ENCODE measurements at places on chromosomes 6 and 20. TPM values are rescaled to one million over a fixed set of nuclear protein-coding genes. Genes with fewer than 3 reads are reported as not detected.

DNA sequence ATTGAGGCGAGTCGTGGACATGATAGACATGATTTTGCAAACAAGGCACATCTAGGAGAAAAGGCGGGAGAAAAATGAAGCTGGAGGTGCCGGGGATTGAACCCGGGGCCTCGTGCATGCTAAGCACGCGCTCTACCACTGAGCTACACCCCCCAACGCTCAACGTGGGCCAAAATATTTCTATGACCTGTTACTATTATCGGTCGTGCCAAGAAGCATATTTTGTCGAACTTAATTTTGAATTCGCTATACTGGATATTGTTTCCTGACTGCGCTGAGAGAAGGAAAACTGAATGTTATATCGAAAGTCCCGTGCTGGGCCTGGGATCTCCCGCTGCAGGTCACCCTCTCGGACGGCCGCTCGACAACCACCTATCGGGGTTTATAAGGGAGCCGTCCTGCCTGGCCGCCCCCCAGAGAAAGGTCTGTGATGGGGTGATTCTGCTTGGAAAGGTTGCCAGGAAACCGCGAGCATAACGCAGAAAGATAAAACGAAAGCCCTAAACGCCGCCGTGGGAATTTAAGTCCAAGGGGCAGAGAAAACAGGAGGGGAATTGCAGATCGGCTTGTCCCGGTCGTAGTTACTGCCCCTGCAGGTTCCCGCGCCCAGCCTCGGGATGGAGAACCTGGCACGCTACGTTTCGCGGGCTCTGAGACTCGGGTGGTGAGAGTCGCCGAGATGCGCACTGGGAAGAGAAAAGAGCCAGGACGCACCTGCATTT is 60.0 kb downstream of the TRIM27 start:
- DNase-seq = peak; percentile 83

PLG gene
- not detected for total RNA-seq

GRCh38 chr6:119614138-119614537 is 264.6 kb upstream of the MAN1A1 start:
- peak; percentile 25 for DNase-seq

DNA sequence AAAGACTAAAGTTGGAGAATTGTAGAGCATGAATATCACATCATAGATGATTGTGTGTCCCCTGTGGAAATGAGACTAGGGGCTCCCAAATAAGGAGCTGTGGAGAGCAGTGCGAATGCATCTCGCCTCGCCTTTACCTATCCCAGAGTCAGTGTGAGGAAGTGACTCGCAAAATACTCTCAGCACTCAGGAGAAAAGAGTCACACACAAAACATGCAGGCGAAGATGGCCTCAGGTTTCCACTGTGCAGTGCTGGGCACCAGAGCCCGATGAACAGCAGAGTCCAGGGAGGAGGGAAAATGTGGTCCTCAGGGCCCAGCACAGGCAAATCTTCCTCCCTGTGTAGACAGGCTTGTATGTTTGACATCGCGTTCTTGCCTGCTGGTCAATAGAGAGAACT is 126.5 kb upstream of the AFDN start:
- DNase-seq = no peak

- no peak for DNase-seq
Observed at GRCh38 chr6:101458336-101458735, 64.8 kb downstream of the GRIK2 start.

- no peak for DNase-seq
Observed at GRCh38 chr6:85644279-85644762, 1.6 kb upstream of the SYNCRIP start.

HLA-DRB1 gene
- total RNA-seq = 0.34 TPM

DNA sequence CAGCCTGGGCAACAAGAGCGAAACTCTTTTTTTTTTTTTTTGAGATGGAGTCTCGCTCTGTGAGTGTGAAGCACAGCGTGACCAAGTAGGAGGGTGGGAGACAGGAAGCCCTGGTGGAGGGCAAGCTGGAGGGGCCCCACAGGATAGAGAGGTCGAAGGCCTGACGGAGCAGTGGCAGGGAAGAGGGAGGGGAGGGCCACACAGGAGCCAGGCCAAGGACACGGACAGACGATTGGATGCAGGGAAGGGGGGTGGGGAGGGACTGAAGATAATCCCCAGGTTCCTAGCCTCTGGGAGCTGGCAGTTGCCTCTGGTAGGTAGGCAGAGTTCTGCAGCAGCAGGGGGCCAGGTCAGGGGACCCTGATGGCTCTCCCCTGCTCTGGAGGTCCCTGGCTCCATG is 10.8 kb upstream of the GUCA1A start:
- DNase-seq = no peak

DNA sequence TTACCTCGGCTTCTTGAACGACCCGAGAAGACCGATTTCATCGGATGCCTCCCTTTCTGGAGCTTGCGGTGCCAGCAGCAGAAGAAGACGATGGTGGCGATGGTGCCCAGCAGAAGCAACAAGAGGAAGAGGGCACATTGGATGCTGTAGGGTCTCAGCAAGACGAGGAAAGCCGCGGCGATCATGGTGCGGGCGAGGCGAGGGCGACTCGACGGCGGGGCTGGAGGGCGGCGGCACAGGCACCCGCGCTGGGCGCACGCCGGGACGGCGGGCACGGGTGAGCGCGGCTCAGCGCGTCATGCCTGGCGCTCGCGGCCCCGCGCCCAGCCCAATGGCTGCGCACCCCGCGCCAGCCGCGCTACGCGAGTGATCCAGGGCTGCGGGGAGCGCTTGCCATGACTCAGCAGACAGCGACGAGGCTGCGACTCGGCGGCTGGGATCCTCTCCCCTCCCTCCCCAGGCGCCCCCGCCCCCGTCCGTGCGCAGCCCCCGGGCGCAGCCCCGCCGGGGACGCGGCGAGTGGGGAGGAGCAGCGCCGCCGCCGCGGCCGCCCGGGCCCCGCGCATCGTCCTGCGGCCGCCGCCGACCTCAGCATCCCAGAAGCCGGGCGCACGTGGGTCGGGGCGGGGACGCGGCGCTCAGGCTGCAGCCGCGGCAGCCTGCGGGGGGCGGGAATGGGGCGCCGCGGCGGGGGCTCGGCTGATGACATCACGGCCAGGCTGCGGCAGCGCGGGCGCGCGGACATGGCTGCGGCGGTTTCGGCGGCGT is at the start of gene BEND6:
TSS of gene BEND6 (plus strand) at position 705 of the 768 bp plus-strand sequence. CDS start 26,704 bp downstream, outside the sequence.
- DNase-seq = peak; percentile 92

- DNase-seq = peak; percentile 53
Observed at GRCh38 chr6:139820210-139820609, 445.8 kb upstream of the CITED2 start.

C4B gene
- total RNA-seq = 0.30 TPM

PGC gene
- not detected for total RNA-seq

MRPS26 gene
- 109 TPM for total RNA-seq

HLA-DRA gene
- 0.46 TPM for total RNA-seq

DNA sequence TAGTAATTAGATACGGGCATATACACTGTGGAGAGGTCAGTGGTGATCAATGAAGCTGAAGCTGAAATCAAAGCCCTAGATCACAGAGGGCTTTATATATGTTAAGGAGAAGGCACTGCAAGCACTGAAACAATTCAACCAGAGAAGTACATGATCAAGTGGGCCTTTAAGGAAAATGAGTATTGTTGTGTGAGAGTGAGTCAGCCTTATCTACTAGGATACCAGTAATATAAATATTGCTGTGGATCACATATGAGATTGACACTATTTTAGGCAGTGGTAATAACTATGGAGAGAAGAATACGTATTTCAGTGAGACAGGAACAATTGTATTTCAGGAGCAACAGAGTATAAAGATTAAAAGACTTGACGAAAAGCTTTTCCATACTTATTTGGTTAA is 1172.2 kb upstream of the GJE1 start:
- no peak for DNase-seq

DNA sequence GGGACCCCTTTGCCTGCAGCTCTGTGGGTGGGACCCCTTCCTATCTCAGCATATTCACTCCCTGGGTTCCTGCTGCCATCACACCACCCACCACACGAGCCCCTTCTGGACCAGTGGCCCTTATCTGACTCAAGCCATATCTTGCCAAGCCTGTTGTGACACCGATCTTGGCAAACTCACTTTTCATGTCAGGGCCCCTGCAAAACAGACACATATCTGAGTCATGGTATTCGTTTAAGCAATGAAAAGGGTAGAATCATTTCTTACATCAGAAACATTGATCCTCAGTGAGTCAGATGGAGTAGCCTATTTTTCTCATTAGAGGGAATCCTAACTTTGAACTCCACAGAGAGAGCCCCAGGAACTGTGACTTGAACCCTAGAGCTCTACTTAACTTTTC is 10.6 kb downstream of the RAET1E start:
- DNase-seq = no peak

TMEM14C gene
- total RNA-seq = 186 TPM

DAAM2 gene
- 5.2 TPM for total RNA-seq

- DNase-seq = no peak
Observed at GRCh38 chr6:31896856-31897611, 464 bp downstream of the EHMT2 start.

CNR1 gene
- total RNA-seq = 1.0 TPM

DNA sequence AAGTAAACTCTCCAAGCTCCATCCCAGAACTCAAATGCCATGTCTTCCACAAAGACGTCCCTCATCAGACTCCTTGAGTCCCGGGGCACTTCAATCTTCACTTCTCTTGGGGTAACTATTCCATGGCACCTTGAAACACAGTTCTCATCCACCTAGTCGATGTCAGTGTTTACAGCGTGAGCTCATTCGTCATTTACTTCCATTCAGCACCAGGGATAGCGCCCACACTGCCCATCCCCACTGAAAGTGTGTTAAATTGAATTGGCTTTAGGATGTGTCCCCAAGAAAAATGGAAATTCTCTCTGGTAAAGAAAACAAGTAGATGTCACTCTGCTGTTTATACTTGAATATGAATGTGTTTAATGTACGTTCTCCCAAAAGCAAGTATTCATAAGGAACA is 31.3 kb downstream of the KCNK15 start:
- DNase-seq = peak; percentile 12

DNA sequence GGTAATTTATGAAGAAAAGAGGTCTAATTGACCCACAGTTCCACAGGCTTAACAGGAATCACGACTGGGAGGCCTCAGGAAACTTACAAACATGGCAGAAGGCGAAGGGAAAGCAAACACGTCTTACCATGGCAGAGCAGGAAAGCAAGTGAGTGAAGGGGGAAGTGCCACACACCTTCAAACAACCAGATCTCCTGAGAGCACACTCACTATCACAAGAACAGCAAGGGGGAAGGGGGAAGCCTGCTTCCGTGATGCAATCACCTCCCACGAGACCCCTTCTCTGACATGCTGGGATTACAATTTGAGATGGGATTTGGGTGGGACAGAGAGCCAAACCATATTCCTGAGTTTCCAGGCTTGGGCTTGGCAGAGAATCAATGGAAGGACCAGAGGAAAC is 124.1 kb upstream of the RAB32 start:
- DNase-seq = no peak

DNA sequence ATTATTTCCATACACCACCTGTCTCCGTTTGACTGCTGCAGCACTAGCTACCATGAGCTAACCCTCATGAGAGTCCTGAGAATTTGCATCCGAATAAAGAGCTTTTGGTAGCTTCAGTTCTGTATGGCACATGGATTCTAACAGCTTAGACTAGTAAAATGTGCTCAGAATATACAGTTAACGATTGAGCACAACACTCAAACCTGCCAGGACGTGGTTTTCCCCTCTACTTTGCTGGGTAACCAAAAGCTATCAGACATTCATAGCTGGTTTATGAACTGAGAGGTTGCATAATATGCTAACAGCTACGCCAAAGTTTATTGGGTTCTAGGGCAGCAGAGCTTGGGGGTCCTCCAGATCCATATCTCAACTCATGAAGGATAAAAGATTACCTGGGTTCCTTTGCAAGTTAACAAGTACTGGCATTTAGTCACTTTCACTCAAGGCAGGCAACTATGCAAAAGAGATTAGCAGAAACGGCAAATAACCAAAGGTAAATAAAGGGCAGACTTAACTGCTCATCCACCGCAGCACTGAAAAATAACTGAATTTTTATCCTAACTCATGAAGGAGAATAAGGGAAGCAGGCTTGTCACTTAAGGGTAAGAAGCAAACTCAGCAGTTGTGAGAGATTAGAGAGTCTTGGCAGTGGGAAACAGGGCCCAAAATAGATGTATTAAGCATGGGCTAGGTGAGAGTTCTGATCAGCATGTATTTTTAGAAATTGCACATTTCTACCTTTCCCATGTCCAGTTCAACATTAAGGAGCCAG is 29.4 kb downstream of the NUDT3 start:
- DNase-seq = no peak

DNA sequence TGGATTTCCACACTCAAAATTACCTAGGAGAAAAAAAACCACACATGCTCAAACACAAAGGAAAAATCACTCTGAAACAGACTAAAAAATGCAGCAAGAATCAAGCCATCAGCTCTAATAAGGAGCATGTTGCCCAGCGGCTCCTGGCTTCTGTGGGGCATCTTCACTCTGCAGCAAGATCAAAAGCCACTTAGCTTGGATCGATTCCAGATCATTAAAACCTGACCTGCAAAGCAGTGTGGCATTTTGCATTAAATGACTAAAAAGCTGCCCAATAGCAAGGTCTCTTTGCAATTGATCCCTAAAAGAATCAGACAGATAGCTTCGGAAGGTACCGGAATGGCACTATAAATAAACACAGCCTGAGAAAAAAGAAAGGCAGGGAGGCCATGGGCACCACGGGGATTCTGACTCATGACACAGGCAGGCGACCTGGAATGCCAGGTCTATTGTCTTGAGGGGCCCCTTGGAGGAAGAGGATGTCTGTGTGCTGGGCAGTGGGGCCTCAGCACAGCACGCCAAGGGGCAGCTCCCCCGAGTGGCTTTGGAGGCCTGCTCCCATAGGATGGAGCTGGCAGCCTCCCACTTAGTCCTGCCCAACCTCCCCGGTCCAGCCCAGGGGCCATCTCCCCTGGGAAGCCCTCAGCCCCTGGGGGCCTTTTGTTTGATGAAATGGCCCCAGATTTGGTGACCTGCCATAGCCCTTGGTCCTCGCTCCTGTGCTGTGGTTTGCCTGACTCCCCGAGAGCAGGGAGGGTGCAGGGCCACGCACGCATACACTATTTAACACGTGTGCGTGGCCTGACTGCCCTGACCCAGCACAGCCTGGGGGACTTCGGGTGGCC is 7.6 kb downstream of the LEMD2 start:
- peak; percentile 96 for DNase-seq

CGAS gene
- total RNA-seq = 46.2 TPM

DNA sequence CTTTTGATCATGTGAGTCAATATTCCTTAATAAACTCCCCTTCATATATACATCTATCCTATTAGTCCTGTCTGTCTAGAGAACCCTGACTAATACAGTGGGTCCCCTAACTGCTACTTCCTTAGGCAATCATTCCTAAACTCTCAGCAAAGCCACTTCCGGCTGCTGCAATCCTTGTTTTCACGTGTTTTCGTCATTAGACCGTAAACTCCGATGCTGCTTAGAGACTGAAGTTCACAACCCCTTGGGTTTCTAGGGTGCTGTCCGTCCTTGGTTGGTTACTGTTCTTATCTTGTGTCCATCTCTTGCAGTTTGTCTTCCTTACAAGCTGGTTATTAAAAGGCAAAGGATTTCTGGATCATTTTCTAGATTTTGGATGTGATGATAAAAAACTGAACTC is 106.4 kb downstream of the GMPR start:
- peak; percentile 57 for DNase-seq
